ENCODE measurements at places on chromosomes 11 and 22.
A peak's percentile ranks its signal among the peaks of the same experiment; 100 is the strongest.

- DNase-seq = peak; percentile 19
These were observed 50.7 kb downstream of the RRAS2 start for GRCh38 chr11:14308114-14308896.

- DNase-seq = peak; percentile 89
These were observed at the start of gene CTNND1 for GRCh38 chr11:57761301-57762234. Gene CTNND1 (plus strand): TSS chr11:57761802. CDS start chr11:57791479, 29,677 bp downstream.

DNA sequence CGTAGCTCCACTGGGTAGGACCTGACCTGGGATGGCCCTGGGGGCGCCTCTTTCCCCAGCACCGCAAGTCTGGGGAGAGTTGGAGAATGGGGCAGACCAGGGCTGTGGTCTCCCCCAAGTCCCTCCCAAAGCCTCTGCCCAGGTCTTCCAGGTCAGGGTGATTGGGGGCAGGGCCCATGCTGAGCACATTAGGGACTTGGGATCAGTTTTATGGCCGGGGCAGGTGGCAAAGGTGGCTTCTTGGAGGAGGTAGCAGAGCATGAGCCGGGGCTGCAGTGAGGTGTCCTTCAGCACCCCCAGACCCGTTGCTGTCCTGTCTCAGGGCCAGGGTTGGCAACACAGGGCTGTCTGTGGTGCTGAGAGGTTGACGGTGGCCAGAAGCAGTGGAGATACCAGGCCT lies 6.0 kb downstream of the RELT start:
- DNase-seq = no peak

DNA sequence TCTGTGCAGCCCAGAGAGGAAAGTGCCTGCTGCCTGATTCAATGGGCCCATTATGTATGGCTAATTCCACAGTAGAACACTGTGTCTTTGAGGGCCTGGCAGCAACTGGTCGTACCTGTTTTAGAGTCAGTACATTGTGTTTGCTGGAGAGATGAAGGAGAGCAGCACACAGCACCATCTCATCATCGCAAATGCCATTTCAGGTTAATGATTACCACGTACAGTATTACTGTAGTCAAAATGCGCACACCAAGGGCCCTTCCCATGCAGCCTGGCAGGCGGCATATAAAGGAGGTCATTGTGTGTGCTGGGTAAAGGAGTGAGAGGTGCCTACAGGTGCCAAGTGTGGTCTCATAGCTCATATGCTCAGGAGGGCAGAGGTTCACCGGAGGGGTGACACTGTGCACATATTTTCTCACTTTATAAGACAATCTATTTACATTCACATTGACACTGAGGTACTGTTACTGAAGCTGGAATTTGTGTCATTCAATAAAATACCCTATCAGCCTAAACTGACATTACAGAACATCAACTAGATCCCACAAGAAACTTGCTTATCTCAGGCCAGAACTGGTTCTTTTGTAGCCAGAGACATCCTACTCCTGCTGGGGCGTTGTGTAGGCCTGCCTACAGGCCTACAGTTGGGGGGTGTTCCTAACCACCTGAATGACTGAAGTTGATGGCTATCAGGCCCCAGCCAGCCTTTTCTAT lies 90.4 kb downstream of the APIP start:
- DNase-seq = no peak

DNA sequence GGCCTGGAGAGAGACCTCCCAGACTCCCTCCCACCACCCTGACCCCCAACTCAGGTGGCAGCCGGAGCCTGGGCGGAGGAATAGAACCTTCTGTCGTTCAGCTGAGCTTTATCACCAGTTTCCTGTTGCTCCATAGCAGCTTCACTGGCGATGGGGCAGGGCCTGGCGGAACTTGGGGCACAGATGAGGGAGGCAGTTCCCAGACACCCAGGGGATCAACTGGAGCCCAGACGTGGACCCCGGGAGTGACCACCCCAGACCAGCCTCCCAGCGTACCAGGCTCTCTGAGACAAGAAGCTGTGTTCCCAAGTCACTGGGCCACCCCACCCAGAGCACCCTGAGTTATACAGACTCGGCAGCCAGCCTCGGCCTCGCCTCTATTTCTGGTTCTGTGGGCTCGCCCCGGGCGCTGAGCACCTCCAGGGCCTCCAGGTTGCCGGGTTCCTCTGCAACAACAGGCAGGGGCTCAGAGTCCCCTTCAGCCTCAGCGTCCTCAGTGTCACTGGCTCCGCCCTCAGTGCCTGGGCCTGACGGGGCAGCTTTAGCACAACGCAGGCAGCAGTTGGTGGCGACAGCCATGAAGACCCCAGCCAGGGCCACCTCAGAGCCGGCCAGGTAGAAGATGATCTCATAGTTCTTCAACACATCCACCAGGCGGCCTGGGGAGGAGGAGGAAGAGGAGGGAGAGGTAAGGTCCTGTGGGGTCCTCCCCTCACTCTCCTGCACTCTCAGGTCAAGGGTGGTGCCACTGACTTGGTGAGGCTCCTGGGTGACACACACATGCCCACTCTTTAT lies 5.7 kb downstream of the SLC16A8 start:
- DNase-seq = no peak

Measured in NCI-H1092 treated with DMSO at 0.1 percent for 48 hours (cell line).